ENCODE measurements at places on chromosomes 7 and 10.

GRCh38 chr10:105284476-105285215, 643.6 kb downstream of the SORCS3 start:
- no peak for DNase-seq

GRCh38 chr7:1798191-1798590, 128.1 kb downstream of the ELFN1 start:
- no peak for DNase-seq

- DNase-seq: no peak
Observed at GRCh38 chr7:93196336-93196735, 29.9 kb downstream of the HEPACAM2 start.

GRCh38 chr7:45660201-45660900, 86.2 kb downstream of the ADCY1 start:
- no peak for DNase-seq

DNA sequence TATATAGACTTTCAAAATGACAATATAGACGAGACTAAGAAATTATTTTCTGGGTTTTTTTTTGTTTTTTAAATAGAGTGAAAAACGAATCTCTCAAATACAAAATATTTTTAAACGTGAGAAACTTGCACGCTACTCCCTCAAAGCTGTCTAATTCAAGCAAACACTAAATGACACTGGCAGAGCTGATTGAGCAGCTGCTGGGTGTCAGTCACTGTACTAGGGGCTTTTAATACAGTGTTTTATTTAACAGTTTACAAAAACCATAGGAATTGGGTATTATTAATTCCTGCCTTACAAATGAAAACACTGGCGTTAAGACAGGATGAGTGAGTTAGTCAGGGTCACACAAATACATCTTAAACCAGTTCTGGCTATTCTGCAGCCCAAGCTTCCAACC, 1209.6 kb upstream of the C7orf33 start:
- DNase-seq: no peak

DNA sequence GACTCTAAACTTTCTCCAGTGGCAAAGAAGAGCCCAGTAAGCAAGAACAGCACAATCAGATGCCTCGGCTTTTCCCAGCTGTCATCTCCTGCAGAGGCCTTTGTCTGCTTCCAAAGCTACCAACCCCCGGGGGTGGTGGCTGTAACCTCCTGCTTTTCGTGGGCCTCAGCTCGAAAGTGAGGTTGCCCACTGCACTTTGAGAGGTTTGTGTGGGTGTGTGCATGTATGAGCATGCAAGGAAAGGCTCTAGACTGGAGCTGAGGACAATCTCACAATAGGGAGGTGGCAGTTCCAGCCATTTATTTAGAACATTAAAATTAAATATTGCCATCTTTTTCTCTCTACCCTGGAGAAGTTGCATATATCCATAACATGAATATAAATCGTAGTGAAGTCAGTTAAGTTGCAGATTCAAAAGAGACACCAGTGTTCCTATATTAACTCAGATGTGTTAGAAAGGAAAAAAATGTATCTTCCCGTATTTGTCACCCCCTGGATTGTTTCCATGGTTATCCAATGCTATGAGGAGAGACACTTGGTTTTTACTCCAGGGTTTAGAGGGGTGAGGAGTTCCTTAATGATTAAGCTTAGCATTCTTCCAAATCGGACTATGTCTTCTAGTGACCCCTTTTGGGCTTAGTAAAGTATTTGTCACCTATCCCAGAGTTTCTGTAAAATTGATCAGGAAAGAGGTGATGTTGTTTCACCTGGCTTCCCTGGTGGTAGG, 781.1 kb downstream of the INHBA start:
- DNase-seq: no peak

DNA sequence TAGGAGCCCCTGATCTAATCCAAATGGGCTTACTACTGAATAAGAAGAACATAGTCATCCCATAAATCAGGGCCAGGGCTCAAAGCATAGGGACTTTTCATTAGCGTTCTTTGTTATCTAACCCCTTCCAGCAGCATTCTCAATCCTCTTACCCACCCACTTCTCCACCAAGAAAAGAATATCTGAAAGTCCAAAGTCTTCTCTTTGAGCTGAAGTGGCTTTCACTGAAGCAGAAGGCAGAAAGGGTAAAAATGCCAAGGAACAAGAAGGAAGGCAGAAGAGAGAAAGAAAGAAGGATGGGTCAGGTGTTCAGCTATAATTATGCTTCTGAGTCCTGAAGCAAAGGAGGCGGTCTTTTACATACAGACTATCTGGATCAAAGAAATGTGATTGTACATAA, 10.2 kb downstream of the TRPV5 start:
- DNase-seq: no peak

DNA sequence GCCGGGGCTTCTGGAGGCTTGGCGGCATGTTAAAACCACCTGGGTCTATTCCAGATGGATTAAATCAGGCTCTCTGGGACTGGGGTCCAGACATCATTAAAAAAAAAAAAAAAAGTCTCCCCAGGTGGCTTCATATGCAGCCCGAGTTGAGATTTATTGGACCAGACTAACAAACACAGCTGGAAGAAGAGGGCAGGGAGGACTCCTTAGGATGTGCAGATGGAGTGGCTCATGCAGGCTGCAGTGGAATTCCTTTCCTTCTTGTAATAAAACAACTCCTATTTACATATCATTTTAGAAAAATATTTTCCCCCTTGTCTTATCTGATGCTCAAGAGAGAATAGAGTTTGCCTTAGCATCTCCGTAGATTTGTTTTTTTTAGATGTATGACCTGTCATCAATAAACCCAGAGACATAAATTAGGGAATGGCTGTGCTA, 238.1 kb downstream of the CAMK1D start:
- no peak for DNase-seq

- no peak for DNase-seq
Observed at GRCh38 chr10:60575105-60575504, 185.4 kb upstream of the ANK3 start.

DNA sequence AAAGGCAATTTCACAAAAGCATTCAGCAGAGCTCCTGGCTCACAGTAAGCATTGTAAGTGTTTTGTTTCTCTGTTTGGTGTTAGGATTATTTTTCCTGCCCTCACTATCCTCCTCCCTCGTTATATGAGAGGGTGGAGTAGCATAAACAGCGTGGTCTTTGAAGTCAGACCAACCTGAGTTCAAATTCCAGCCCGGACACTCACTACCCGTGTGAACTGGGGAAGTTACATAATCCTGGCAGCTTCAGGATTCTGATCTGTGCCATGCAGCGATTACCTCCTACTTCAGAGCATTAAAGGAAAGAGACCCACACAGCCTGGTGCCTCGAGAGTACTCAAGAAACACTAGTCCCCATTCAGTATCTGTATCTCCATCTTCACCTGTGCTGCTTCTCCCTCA, 386.5 kb downstream of the INHBA start:
- no peak for DNase-seq

DNA sequence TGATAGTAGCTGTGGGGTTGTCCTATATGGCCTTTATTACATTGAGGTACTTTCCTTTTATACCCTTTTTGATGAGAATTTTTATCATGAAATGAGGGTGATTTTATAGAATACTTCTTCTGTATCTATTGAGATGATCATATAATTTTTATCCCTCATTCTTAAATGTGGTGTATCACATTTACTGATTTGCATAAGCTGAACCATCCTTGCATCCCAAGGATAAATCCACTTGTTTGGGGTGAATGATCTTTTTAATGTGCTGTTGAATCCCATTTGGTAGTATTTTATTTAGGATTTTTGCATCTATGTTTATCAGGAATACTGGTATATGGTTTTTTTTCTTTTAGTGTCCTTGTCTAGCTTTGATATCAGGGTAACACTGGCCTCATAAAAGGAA, 84.5 kb upstream of the IL6 start:
- DNase-seq: no peak

- no peak for DNase-seq
Observed at GRCh38 chr10:44965104-44965503, 5.5 kb downstream of the RASSF4 start.

DNA sequence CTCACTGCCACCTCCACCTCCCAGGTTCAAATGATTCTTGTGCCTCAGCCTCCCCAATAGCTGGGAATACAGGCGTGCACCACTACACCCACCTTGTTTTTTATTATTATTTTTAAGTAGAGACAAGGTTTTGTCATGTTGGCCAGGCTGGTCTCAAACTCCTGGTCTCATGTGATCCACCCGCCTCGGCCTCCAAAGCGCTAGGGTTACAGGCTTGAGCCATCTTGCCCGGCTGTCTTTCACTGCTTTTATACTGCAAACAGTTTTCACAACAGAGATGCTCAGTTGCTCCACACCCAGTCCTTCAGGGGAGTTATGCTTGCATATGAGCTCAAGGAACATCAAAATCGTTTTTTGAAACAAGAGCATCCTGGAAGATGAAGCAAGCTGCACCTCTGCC, 1.3 kb upstream of the PRR15 start:
- DNase-seq: no peak

- no peak for DNase-seq
Observed at GRCh38 chr7:113367041-113367586, 248.8 kb upstream of the SMIM30 start.

DNA sequence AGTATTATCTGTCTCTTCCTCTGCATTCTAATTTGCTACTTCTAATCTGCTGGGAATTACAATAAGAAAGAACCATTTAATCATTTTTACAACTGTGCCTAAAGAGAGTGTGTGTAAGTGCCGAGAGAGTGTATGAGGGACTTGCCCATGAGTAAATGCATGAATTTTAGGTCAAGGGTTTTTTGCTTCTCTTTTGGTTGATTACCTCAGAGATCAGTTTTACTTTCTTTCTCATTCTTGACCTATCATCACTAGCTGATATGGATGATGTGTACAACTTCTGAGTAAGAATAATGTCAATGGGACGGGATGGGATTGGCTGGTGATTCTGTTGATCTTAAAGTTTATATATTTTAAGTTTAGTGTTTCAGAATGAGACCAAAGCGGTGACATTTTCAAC, 47.8 kb downstream of the IKZF1 start:
- DNase-seq: no peak

GRCh38 chr10:74909670-74910069, 83.3 kb downstream of the KAT6B start:
- DNase-seq: no peak

GRCh38 chr7:139181404-139181803, 49.6 kb upstream of the UBN2 start:
- no peak for DNase-seq

GRCh38 chr7:32206987-32207386, 136.8 kb upstream of the PDE1C start:
- DNase-seq: no peak

GRCh38 chr10:47402641-47403301, 18.7 kb upstream of the ZNF488 start:
- no peak for DNase-seq

DNA sequence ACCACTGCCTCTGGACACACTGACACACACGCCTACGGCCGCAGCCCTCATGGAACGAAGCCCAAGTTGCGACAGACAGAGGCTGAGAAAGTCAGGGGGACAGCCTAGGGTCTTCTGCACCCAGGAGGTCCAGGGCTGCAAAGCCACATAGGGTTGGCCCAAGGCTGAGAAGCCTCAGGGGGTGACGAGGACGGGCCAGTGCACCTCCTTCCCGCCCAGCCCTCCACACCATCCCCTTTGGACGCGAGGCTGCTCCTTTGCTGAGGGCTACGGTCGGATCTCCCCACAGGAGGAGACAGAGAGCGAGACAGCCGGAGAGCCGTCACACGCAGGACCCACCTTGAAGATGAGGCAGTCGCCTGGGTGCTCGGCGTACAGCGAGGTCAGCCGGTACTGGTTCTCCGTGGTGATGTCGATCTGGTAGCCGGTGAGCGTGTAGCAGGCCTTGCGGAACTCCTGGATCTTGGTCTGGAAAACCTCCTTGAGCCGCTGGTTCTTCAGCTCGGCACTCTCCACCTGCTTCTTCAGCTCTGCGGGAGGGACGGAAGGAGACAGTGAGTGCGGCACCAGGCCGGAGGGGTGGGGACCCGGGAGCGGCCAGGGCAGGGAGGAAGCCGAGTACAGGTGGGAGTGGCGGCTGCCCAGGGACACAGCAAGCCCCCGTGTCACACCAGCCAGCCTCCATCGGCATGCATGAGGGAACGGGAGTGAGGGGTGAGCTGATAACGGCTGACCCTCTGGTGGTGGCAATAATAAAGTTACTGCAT, 228.0 kb downstream of the ELFN1 start:
- no peak for DNase-seq

- peak; percentile 80 for DNase-seq
Observed at GRCh38 chr7:37281368-37282092, 167.1 kb downstream of the ELMO1 start.

DNA sequence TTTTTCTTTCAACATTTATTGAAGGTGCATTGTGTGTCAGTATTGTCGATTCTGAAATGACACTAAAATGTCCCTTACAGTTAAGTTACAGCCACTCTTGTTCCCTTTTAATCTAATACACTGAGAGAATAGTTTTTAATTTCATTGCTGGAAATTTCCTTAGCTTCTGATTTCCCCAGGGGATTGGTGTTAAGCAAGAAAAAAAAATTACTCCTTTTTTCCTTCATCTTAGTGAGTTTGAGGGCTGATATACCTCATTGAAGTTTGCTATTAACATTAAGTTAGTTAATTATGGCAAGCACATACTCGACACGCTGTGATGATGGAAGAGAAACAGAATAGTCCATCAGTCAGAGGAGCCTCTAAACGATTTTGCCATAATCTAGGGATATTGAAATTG, 57.0 kb upstream of the EXOC4 start:
- DNase-seq: no peak

Measured in nucleus accumbens (tissue), 56 donors.